CD4-positive, alpha-beta memory T cell (primary cell): ENCODE measurements at places on chromosomes 7 and 10.

- no peak for DNase-seq
- H3K27ac ChIP-seq = no peak overlapping the region
- H3K4me1 ChIP-seq = no peaks in the 10 kb centered on the region
- no peaks in the 10 kb centered on the region for H3K36me3 ChIP-seq
- H3K4me3 ChIP-seq = no peak overlapping the region
Observed at GRCh38 chr7:73912223-73912622, 51.3 kb downstream of the TMEM270 start.

DNA sequence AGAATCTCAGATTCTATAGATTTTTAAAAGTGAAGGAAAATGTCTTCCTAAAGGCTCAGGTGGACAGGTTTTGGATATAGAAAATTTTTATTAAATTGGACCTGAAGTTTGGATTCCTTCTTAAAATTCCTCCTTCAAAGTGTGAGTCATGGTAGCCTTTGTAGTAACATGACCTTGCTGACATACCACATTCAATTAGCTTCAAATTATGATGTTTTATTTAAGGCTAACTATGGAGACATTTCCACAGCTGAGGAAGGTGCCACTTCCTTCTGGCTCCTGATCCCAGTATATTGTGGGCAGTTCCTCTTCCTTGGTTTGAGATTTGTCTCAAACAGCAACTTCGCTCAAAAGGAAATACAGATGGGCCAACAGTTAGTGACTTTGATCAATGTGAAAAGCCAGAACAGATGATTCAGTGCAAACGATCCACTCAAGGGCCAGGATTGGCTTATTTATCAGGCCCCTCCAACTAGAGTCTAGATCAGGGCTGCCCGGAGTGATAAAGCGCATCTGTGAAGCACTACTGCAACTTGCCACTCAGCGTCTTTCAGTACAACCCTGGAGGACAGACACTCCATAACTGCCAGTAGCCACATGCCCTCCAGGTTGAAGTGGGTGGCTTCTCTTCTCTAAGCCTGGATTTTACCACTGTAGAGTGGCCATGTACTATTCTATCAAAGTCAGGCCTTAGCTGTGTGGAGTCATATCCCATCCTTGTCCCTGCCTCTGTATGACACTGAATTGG is 573.5 kb downstream of the KIF20B start:
- no peak overlapping the region for H3K4me3 ChIP-seq
- DNase-seq = no peak
- no peak overlapping the region for H3K27ac ChIP-seq
- H3K27me3 ChIP-seq = no peaks in the 10 kb centered on the region
- no peaks in the 10 kb centered on the region for H3K4me1 ChIP-seq
- no peaks in the 10 kb centered on the region for H3K36me3 ChIP-seq

GRCh38 chr10:126732868-126733267 is 62.4 kb upstream of the C10orf90 start:
- H3K27me3 ChIP-seq = no peaks in the 10 kb centered on the region
- no peak for DNase-seq
- H3K36me3 ChIP-seq = no peaks in the 10 kb centered on the region
- no peaks in the 10 kb centered on the region for H3K4me1 ChIP-seq

GRCh38 chr10:103895411-103896186 is 22.4 kb downstream of the STN1 start:
- DNase-seq = no peak
- no peak overlapping the region for H3K4me3 ChIP-seq
- peaks cover 58% of the 10 kb centered on the region for H3K36me3 ChIP-seq

GRCh38 chr7:95470452-95470851 is 15.3 kb upstream of the ASB4 start:
- no peaks in the 10 kb centered on the region for H3K4me1 ChIP-seq
- no peaks in the 10 kb centered on the region for H3K36me3 ChIP-seq
- DNase-seq = no peak

- DNase-seq = no peak
- H3K4me1 ChIP-seq = no peaks in the 10 kb centered on the region
- H3K27me3 ChIP-seq = no peaks in the 10 kb centered on the region
- H3K4me3 ChIP-seq = no peak overlapping the region
- H3K36me3 ChIP-seq = no peaks in the 10 kb centered on the region
Observed at GRCh38 chr7:87926581-87927461, 7.2 kb upstream of the ADAM22 start.

GRCh38 chr10:23525406-23525805 is 86.5 kb downstream of the OTUD1 start:
- no peaks in the 10 kb centered on the region for H3K27me3 ChIP-seq
- H3K27ac ChIP-seq = no peak overlapping the region
- H3K4me1 ChIP-seq = no peaks in the 10 kb centered on the region
- no peak overlapping the region for H3K4me3 ChIP-seq
- peak; percentile 14 for DNase-seq

- H3K27me3 ChIP-seq = no peaks in the 10 kb centered on the region
- H3K27ac ChIP-seq = no peak overlapping the region
- peaks cover 35% of the 10 kb centered on the region for H3K36me3 ChIP-seq
- no peak for DNase-seq
Observed at GRCh38 chr10:102147561-102147960, 4.6 kb upstream of the NOLC1 start.

GRCh38 chr10:76961841-76962240 is 675.8 kb downstream of the KCNMA1 start:
- H3K36me3 ChIP-seq = no peaks in the 10 kb centered on the region
- no peaks in the 10 kb centered on the region for H3K27me3 ChIP-seq
- H3K27ac ChIP-seq = no peak overlapping the region
- H3K4me1 ChIP-seq = no peaks in the 10 kb centered on the region
- H3K4me3 ChIP-seq = no peak overlapping the region

DNA sequence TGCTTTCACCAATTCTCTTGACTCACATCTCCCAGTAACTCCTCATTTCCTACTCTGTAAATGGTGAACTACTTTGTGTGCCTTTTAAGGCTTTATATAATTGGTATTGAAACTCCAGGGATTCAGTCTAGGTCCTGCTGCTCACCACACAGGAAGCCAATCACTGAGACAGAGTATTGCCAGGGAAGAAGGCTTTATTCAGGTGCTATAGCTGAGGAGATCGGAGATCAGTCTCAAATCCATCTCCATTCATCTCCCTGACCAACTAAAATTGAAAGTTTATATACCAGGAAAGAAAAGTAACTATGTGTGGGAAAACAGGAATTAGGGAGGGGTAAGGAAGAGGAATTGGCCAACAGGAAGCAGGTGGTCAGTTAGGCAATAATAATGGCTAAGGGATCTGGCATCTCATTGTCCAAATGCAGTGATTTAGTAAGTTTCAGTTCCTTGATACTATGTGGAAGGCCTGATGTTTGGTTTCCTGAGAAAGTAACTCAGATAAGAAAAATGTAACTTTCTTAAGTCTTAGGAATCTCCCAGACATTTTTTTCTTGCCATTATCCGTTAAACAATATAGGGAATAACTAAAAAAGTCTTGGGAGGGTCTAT is 10.2 kb upstream of the SDHAF3 start:
- H3K4me3 ChIP-seq = no peak overlapping the region
- no peak overlapping the region for H3K27ac ChIP-seq
- no peaks in the 10 kb centered on the region for H3K36me3 ChIP-seq
- H3K4me1 ChIP-seq = no peaks in the 10 kb centered on the region
- DNase-seq = no peak

DNA sequence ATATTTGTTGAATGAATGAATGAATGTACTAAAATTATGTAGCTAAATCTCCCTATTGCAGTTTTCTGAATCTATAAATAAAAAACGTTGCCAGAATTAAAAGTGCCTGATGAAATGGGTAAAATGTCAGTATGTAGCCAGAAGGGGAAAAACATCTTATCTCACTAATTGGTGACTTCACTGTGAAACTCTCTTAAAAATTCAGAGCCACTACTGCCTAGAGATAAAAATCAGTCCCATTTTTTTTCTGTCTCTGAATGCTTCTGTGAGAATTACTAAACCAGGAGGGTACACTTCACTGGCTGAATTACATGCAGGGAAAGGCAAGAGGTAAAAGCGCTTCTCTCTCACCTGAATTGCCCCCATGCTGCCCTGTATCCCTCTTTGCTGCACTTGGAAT is 69.6 kb upstream of the HPS1 start:
- no peak for DNase-seq
- H3K36me3 ChIP-seq = no peaks in the 10 kb centered on the region
- no peaks in the 10 kb centered on the region for H3K4me1 ChIP-seq
- no peak overlapping the region for H3K4me3 ChIP-seq
- H3K27ac ChIP-seq = no peak overlapping the region
- H3K27me3 ChIP-seq = no peaks in the 10 kb centered on the region

- H3K27ac ChIP-seq = no peak overlapping the region
- no peak for DNase-seq
- no peaks in the 10 kb centered on the region for H3K27me3 ChIP-seq
Observed at GRCh38 chr10:63474488-63474887, 8.7 kb upstream of the JMJD1C start.

DNA sequence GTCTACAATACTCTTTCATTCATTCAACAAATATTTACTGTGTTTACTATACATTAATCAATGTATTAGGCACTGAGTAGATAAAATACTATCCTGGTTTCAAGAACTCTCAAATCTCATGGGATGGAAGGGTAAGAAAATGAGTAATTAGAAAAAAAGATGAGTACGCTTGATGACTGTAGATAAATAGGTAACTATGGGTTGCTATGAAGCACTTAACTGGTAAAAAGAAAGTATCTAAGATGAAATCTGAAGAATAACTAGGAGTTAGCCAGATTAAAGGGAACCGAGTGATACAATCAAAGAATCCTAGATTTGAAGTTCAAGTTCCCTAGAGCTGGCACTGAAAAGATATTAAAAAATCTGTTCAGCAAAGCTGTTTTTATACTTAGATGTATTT is 62.1 kb downstream of the IQUB start:
- no peak overlapping the region for H3K4me3 ChIP-seq
- H3K36me3 ChIP-seq = no peaks in the 10 kb centered on the region
- no peaks in the 10 kb centered on the region for H3K27me3 ChIP-seq
- DNase-seq = no peak
- H3K4me1 ChIP-seq = no peaks in the 10 kb centered on the region
- H3K27ac ChIP-seq = no peak overlapping the region

GRCh38 chr10:124308811-124309210 is 109.9 kb downstream of the OAT start:
- no peak overlapping the region for H3K4me3 ChIP-seq
- no peaks in the 10 kb centered on the region for H3K27me3 ChIP-seq

DNA sequence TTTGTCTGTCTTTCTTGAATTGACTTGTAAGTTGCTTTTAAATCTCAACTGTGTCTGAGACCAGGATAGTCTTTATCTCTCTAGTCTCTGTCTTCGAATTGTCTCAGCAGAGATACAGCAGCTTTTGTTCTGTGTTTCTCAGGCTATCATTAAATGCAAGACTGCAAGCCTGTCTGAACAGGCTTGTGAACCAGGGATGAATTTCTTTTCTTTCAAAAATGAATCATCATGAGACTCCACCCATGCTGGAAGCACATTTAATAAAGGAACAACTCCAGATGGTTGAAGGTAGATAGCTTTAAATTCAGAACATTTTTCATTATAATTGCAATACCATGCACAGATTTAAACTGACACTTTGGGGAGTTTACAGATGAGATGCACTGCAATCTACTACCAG is 155.9 kb downstream of the SEC23IP start:
- no peak overlapping the region for H3K4me3 ChIP-seq
- no peaks in the 10 kb centered on the region for H3K36me3 ChIP-seq
- H3K4me1 ChIP-seq = no peaks in the 10 kb centered on the region
- no peak overlapping the region for H3K27ac ChIP-seq
- no peak for DNase-seq
- H3K27me3 ChIP-seq = peaks cover 4% of the 10 kb centered on the region

DNA sequence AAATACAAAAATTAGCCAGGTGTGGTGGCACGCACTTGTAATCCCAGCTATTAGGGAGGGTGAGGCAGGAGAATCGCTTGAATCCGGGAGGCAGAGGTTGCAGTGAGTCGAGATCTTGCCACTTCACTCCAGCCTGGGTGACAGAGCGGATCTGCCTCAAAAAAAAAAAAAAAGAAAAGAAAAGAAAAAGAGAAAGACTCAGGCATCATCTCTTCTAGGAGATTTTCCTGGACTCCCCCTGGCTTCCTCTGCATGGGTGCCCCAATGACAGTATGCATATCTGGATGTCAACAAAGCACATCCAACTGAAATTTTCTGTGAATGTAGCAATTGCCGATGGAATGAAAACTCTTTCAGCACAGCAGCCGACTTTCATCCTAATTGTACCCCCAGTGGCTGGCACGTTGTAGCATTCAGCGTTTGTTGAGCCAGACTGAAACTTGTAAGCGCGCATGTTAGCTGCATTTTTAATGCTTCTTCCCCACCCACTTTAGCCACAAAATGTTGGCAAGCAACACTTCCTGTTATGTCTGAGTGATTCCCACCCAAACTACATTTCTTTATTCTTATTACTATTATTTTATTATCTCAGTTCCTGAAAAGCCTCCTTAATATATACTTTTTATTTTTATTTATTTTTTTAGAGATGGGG is 70.2 kb downstream of the PRTFDC1 start:
- DNase-seq = peak; percentile 52
- no peaks in the 10 kb centered on the region for H3K36me3 ChIP-seq
- H3K4me3 ChIP-seq = peak overlapping the region; percentile 39
- H3K4me1 ChIP-seq = peaks cover 65% of the 10 kb centered on the region
- peak overlapping the region; percentile 25 for H3K27ac ChIP-seq

DNA sequence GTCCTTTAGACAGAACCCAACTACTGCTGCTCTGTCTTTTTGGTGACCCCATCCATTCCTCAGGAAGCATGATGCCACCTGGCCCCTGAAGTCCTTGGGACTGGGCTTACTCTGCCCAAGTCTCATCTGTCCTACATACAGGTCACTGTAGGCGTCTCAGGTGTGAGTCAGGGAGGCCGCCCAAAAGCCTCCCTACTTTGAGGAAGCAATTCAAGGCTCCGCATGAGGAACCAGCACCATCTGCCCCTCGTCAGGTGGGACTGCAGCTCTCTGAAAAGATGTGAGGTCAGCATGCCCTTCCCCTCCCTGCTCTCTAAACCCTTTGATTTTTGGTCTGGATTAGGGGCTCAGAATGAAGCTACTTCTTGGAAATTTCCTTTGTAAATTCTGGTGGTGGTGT is 354.8 kb downstream of the CXCL12 start:
- peak; percentile 15 for DNase-seq
- no peaks in the 10 kb centered on the region for H3K4me1 ChIP-seq
- H3K4me3 ChIP-seq = no peak overlapping the region
- H3K27me3 ChIP-seq = peaks cover 3% of the 10 kb centered on the region
- H3K27ac ChIP-seq = no peak overlapping the region
- H3K36me3 ChIP-seq = no peaks in the 10 kb centered on the region

GRCh38 chr10:113743594-113743993 is 7.9 kb upstream of the PLEKHS1 start:
- H3K4me3 ChIP-seq = no peak overlapping the region
- DNase-seq = no peak
- H3K4me1 ChIP-seq = no peaks in the 10 kb centered on the region
- H3K27me3 ChIP-seq = no peaks in the 10 kb centered on the region
- no peaks in the 10 kb centered on the region for H3K36me3 ChIP-seq
- H3K27ac ChIP-seq = no peak overlapping the region

GRCh38 chr10:34305189-34305588 is 509.9 kb downstream of the PARD3 start:
- no peaks in the 10 kb centered on the region for H3K36me3 ChIP-seq
- no peak overlapping the region for H3K27ac ChIP-seq
- no peak for DNase-seq
- H3K4me1 ChIP-seq = no peaks in the 10 kb centered on the region
- H3K27me3 ChIP-seq = no peaks in the 10 kb centered on the region
